ENCODE measurements at places on chromosomes 3 and 15. TPM values are rescaled to one million over a fixed set of nuclear protein-coding genes. Genes with fewer than 3 reads are reported as not detected.

AZI2 gene
- 39.5 TPM for total RNA-seq

ARHGAP11A gene
- 91.6 TPM for total RNA-seq

ANAPC13 gene
- 61.8 TPM for total RNA-seq

SEMA6D gene
- total RNA-seq = not detected

NR1I2 gene
- not detected for total RNA-seq

RTP1 gene
- total RNA-seq = not detected

HCLS1 gene
- 2.6 TPM for total RNA-seq

EFCAB12 gene
- total RNA-seq = 2.0 TPM

SLC15A2 gene
- 2.8 TPM for total RNA-seq

IRAK2 gene
- total RNA-seq = 2.7 TPM

PLA2G4E gene
- not detected for total RNA-seq

SETD5 gene
- total RNA-seq = 140 TPM

FBXW12 gene
- total RNA-seq = not detected

ZNF710 gene
- 23.4 TPM for total RNA-seq

GPR149 gene
- not detected for total RNA-seq

SEMA3F gene
- 34.0 TPM for total RNA-seq

KBTBD13 gene
- not detected for total RNA-seq

GRCh38 chr3:4517093-4517492 is 23.9 kb downstream of the ITPR1 start:
- no peaks in the 10 kb centered on the region for H3K27me3 ChIP-seq
- H3K36me3 ChIP-seq = no peaks in the 10 kb centered on the region
- no peak overlapping the region for H3K27ac ChIP-seq
- DNase-seq = no peak
- H3K4me1 ChIP-seq = no peaks in the 10 kb centered on the region

DNA sequence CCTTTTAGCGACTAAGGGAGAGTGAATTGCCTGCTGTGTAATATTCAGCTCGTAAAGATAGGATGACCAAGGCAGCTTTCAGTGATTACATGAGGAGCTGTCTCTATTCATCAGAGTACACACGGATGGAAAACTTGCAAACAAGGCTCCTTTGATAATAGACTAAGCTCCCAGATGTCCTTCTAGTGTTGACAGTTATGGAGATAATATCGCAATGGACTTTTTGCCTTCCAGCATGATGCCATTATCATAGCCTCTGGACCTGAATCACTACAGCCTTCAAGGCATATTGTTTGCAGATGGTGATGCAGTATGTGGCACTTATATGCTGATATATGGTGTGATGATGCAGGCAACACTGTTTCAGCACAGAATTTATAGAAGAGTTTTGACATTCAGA is 93.9 kb downstream of the ECT2 start:
- no peaks in the 10 kb centered on the region for H3K27me3 ChIP-seq
- no peaks in the 10 kb centered on the region for H3K36me3 ChIP-seq
- 0 out of 2 replicates have a peak, but pooled peaks cover 5% of the 10 kb centered on the region for H3K4me1 ChIP-seq
- no peak overlapping the region for H3K27ac ChIP-seq

- no peak overlapping the region for H3K27ac ChIP-seq
- DNase-seq = no peak
- no peaks in the 10 kb centered on the region for H3K27me3 ChIP-seq
- H3K4me1 ChIP-seq = peaks cover 5% of the 10 kb centered on the region
Observed at GRCh38 chr3:185653949-185654757, 68.1 kb downstream of the SENP2 start.

- H3K27ac ChIP-seq = no peak overlapping the region
- H3K36me3 ChIP-seq = peaks cover 5% of the 10 kb centered on the region
- DNase-seq = no peak
- H3K27me3 ChIP-seq = no peaks in the 10 kb centered on the region
Observed at GRCh38 chr3:108076564-108076963, 14.3 kb downstream of the CD47 start.

- H3K27ac ChIP-seq = no peak overlapping the region
- no peaks in the 10 kb centered on the region for H3K4me1 ChIP-seq
- no peaks in the 10 kb centered on the region for H3K36me3 ChIP-seq
- H3K4me3 ChIP-seq = no peak overlapping the region
- no peak for DNase-seq
- H3K27me3 ChIP-seq = no peaks in the 10 kb centered on the region
Observed at GRCh38 chr3:56137415-56137814, 330.9 kb downstream of the ERC2 start.

DNA sequence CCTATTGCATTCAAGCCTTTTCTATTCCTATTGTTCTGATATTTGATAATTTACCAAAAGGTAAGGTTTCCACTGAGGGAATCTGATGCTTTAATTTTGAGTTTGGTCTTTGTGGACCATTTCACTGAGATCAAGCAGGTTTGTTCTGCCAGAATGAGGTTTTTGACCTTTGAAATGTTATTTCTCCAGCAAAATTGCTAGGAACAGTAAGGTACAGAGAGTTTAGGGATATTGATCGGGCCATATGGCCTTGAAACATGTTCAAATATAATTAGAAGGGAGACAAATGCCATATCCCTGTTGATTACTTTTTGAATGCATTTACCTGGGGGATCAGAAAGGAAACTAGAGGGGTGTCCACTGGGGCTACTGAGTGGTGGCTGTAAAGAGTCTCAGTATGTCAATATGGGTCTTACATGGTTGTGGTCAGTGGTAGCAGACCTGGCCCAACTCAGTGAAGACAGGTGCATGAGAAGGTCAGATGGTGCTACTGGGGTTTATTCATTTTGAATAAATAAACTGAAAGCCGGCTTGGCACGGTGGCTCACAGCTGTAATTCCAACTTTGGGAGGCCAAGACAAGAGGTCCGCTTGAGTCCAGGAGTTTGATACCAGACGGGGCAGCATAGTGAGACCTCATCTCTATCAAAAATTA is 100.2 kb downstream of the SV2B start:
- H3K4me1 ChIP-seq = no peaks in the 10 kb centered on the region
- peaks cover 62% of the 10 kb centered on the region for H3K27me3 ChIP-seq
- no peaks in the 10 kb centered on the region for H3K36me3 ChIP-seq
- no peak for DNase-seq
- H3K4me3 ChIP-seq = no peak overlapping the region

GRCh38 chr3:108250626-108251025 is 28.4 kb upstream of the IFT57 start:
- H3K4me3 ChIP-seq = no peak overlapping the region
- H3K4me1 ChIP-seq = no peaks in the 10 kb centered on the region
- no peak for DNase-seq
- no peaks in the 10 kb centered on the region for H3K36me3 ChIP-seq

- H3K27ac ChIP-seq = no peak overlapping the region
- H3K4me3 ChIP-seq = no peak overlapping the region
- no peaks in the 10 kb centered on the region for H3K27me3 ChIP-seq
- no peaks in the 10 kb centered on the region for H3K36me3 ChIP-seq
Observed at GRCh38 chr3:121295979-121296378, 249.8 kb downstream of the POLQ start.

- H3K27me3 ChIP-seq = no peaks in the 10 kb centered on the region
- peak; percentile 80 for DNase-seq
Observed at GRCh38 chr3:190585805-190586630, 72.1 kb downstream of the IL1RAP start.

DNA sequence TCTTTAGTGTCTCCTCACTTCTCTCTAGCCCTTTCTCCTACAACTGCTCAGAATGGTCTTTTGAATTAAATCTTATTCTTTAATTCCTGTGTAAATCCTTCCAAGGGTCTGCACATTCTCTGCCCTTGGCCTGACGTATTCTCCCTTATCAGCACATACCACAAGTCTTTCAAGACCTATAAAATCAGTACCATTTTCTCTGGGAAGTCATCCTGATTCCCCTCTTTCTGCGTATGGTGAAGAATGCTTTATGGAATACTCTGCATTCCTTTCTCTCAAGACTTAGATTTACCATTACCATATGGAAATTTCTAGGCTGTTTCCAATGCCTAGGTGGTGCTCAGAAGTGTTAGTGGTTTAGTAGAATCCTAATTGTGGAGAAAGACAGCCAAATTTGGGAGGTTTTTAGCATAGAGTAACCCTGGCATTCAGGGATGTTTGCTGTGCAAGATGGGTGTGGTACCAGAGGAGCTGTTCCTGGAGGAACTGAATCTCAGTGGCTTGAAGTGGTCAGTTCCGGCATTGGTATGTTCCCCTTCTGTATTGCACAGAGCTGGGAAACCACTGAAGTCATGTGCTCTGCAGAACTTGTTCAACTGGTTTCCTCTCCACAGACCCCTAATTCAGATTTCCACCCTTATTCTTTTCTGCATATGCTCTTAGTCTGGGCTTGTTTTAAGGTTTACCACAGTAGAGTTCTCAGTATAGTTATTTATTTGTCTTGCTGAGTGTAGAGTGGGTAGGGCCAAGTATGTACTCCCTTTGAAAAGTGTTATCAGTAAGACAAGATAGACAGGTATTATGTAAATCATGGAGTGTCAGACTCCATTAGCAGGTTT is 24.5 kb downstream of the IQGAP1 start:
- peaks cover 13% of the 10 kb centered on the region for H3K36me3 ChIP-seq
- H3K27ac ChIP-seq = peak overlapping the region; percentile 87
- peaks cover 55% of the 10 kb centered on the region for H3K4me1 ChIP-seq
- H3K4me3 ChIP-seq = peak overlapping the region; percentile 41

DNA sequence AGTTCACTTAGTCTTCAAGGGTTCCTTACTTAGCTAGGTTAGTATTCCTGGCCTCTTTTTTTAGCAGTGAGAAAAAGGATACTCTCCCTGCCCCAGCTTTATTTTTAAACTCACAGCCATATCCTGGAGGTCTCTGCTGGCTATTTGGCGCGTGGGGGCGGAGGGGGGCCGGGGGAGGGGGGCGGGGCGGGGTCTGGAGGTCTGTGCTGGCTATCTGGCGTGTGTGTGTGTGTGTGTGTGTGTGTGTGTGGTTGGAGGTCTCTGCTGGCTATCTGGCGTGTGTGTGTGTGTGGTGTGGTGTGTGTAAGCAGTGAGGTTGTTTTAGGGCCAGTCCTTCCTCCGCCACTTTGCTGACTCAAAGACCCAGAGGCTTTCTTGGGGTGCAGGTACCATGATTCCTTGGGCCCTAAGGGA is 579 bp upstream of the PLAAT1 start:
- DNase-seq = no peak
- H3K4me1 ChIP-seq = no peaks in the 10 kb centered on the region
- no peak overlapping the region for H3K27ac ChIP-seq
- H3K36me3 ChIP-seq = no peaks in the 10 kb centered on the region
- H3K4me3 ChIP-seq = no peak overlapping the region

DNA sequence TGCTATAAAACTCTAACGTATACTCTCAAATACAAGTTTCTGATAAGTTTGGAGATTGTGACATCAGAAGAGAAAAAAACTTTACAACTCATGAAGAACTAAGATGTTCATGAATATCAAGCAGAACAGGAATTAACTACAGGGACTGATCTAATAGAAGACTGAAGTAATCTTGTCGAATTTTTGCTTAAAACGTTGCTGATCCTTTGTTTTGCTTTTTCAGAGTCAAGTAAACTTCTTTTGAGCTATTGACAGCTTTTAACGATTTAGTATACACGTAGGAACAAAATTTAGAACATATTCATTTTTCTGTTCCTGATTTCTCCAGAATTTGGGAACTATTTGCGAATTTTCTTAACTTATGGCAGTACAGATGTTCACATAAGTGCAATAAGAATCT is 610.2 kb downstream of the SI start:
- no peak for DNase-seq
- no peak overlapping the region for H3K4me3 ChIP-seq
- no peaks in the 10 kb centered on the region for H3K27me3 ChIP-seq
- H3K27ac ChIP-seq = no peak overlapping the region
- H3K4me1 ChIP-seq = no peaks in the 10 kb centered on the region
- H3K36me3 ChIP-seq = no peaks in the 10 kb centered on the region

GRCh38 chr3:186951640-186952552 is 21.6 kb downstream of the ST6GAL1 start:
- DNase-seq = no peak

GRCh38 chr3:102529452-102529851 is 94.6 kb downstream of the ZPLD1 start:
- H3K27ac ChIP-seq = no peak overlapping the region
- peaks cover 19% of the 10 kb centered on the region for H3K4me1 ChIP-seq
- H3K36me3 ChIP-seq = no peaks in the 10 kb centered on the region
- DNase-seq = no peak

GRCh38 chr3:147387885-147388699 is 18.3 kb downstream of the ZIC4 start:
- H3K4me1 ChIP-seq = no peaks in the 10 kb centered on the region
- no peak overlapping the region for H3K27ac ChIP-seq
- DNase-seq = no peak
- no peak overlapping the region for H3K4me3 ChIP-seq
- H3K36me3 ChIP-seq = no peaks in the 10 kb centered on the region

- no peak overlapping the region for H3K27ac ChIP-seq
- no peak for DNase-seq
- no peaks in the 10 kb centered on the region for H3K4me1 ChIP-seq
- no peaks in the 10 kb centered on the region for H3K27me3 ChIP-seq
- H3K36me3 ChIP-seq = no peaks in the 10 kb centered on the region
Observed at GRCh38 chr15:35499723-35500122, 46.2 kb downstream of the DPH6 start.

DNA sequence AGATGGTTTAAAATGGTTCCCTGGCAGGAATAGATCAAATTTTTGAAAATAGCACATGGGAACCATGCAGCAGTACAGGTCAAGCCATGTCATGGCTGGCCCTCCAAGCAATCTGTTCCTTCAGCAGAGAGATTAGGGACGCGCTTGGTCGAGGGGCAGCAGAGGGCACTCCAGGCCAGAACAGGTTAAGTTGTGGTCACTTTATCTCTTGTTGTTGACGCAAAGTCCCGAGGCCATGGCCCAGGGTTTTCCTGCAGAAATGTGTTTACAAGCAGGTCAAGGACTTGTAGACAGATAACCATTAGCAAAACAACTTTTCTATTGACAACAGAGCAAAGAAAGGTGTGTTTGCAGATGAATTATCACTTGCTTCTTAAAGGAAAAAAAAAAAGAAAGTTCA is 570.0 kb upstream of the NR2F2 start:
- no peaks in the 10 kb centered on the region for H3K36me3 ChIP-seq
- no peaks in the 10 kb centered on the region for H3K4me1 ChIP-seq
- DNase-seq = no peak
- no peak overlapping the region for H3K4me3 ChIP-seq
- no peak overlapping the region for H3K27ac ChIP-seq
- no peaks in the 10 kb centered on the region for H3K27me3 ChIP-seq

GRCh38 chr3:54518011-54518675 is 395.8 kb downstream of the CACNA2D3 start:
- no peaks in the 10 kb centered on the region for H3K4me1 ChIP-seq
- no peak overlapping the region for H3K27ac ChIP-seq
- H3K27me3 ChIP-seq = no peaks in the 10 kb centered on the region
- DNase-seq = no peak
- H3K4me3 ChIP-seq = no peak overlapping the region

GRCh38 chr3:72312339-72312738 is 527.4 kb upstream of the PROK2 start:
- H3K4me1 ChIP-seq = no peaks in the 10 kb centered on the region
- no peak overlapping the region for H3K27ac ChIP-seq
- H3K36me3 ChIP-seq = no peaks in the 10 kb centered on the region
- H3K27me3 ChIP-seq = no peaks in the 10 kb centered on the region
- DNase-seq = no peak
- H3K4me3 ChIP-seq = no peak overlapping the region

DNA sequence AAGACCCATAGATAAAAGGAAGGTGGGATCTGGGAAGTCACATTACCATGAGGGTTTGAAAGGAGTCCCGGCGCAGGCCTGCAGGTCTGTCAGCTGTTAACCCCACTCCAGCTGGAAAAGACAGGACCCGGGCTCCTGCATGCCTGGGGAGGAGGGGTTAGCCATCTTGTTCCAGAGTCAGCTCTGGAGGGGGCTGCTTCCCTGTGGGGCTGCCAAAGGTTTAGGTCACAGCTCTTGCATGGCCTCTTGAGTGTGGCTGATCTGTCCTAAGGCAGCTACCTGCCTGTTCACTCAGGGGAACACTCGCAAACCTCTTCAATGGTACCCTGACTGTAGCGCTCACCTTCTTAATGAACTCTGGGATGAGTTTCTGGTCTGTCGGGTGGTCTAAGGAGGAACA is 104.5 kb downstream of the RFTN1 start:
- H3K36me3 ChIP-seq = no peaks in the 10 kb centered on the region
- no peak overlapping the region for H3K4me3 ChIP-seq
- no peak overlapping the region for H3K27ac ChIP-seq
- no peak for DNase-seq

Data from PC-9 (cell line).